ENCODE measurements at places on chromosomes 5 and 9. TPM values are rescaled to one million over a fixed set of nuclear protein-coding genes. Genes with fewer than 3 reads are reported as not detected.

GRCh38 chr5:168481330-168481788 lies 4.9 kb upstream of the RARS1 start:
- no peaks in the 10 kb centered on the region for H3K36me3 ChIP-seq
- H3K27ac ChIP-seq, result no peak overlapping the region
- peaks cover 3% of the 10 kb centered on the region for H3K27me3 ChIP-seq
- H3K4me1 ChIP-seq, result peaks cover 30% of the 10 kb centered on the region

The IL6ST gene
- total RNA-seq, result 130 TPM

The CTXN3 gene
- total RNA-seq, result not detected

- no peaks in the 10 kb centered on the region for H3K27me3 ChIP-seq
- H3K27ac ChIP-seq, result peak overlapping the region; percentile 34
- H3K4me1 ChIP-seq, result peaks cover 14% of the 10 kb centered on the region
- H3K36me3 ChIP-seq, result peaks cover 51% of the 10 kb centered on the region
Observed at GRCh38 chr9:137749511-137749910, 128.1 kb upstream of the CACNA1B start.

- no peak overlapping the region for H3K27ac ChIP-seq
- H3K4me1 ChIP-seq, result no peaks in the 10 kb centered on the region
- no peaks in the 10 kb centered on the region for H3K36me3 ChIP-seq
- no peak for DNase-seq
- peaks cover 35% of the 10 kb centered on the region for H3K27me3 ChIP-seq
- no peak overlapping the region for H3K4me3 ChIP-seq
Observed at GRCh38 chr9:34948451-34948850, 9.6 kb upstream of the PHF24 start.

GRCh38 chr9:23290973-23291372 lies 535.1 kb downstream of the ELAVL2 start:
- H3K27ac ChIP-seq, result no peak overlapping the region
- H3K27me3 ChIP-seq, result no peaks in the 10 kb centered on the region
- H3K4me3 ChIP-seq, result no peak overlapping the region
- DNase-seq, result no peak
- H3K4me1 ChIP-seq, result no peaks in the 10 kb centered on the region

DNA sequence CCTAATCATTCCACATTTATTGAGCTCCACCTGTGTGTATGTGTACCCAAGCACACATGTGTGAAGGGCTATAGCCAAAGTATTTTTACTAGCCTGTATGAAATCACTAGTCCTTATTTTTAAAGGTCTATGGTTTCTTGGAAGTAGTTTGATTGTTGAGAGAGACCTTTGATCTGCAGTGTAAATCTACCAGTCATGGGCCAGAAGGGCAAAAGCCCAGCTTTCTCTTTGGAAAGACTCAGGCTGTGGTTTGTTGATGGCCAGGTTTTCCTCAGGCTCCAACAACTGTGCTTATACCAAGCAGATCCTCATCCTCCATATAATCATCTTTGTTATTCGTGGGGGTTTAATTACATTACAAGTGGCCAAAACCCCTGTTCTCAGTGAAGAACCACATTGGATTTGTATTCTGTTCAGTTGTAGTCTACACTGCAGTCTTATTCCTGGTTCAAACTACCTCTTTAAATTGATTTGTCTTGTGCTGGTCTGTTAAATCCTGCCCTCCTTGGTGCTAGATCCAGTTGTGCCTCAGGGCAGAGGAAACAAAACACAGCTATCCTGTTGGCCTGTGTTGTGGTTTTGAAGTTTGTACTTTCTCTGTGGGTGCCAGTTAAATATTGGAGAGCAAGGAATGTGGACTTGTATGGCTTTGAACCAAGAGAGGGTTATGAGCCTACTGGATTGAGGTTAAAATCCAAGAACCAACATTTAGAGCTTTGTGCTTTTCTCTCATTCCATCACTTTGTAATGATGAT lies 13.3 kb downstream of the CDC26 start:
- H3K4me3 ChIP-seq, result no peak overlapping the region
- no peak overlapping the region for H3K27ac ChIP-seq
- DNase-seq, result no peak
- H3K4me1 ChIP-seq, result no peaks in the 10 kb centered on the region
- peaks cover 30% of the 10 kb centered on the region for H3K36me3 ChIP-seq

- H3K4me1 ChIP-seq, result no peaks in the 10 kb centered on the region
- no peaks in the 10 kb centered on the region for H3K36me3 ChIP-seq
- H3K27ac ChIP-seq, result no peak overlapping the region
- no peak for DNase-seq
Observed at GRCh38 chr5:39486361-39486760, 61.6 kb upstream of the DAB2 start.

- H3K4me3 ChIP-seq, result no peak overlapping the region
- no peak for DNase-seq
- H3K4me1 ChIP-seq, result no peaks in the 10 kb centered on the region
- no peaks in the 10 kb centered on the region for H3K36me3 ChIP-seq
- no peaks in the 10 kb centered on the region for H3K27me3 ChIP-seq
Observed at GRCh38 chr9:65404232-65405006, 119.4 kb upstream of the FOXD4L5 start.
